ENCODE measurements at places on chromosomes 5 and 9.

DNA sequence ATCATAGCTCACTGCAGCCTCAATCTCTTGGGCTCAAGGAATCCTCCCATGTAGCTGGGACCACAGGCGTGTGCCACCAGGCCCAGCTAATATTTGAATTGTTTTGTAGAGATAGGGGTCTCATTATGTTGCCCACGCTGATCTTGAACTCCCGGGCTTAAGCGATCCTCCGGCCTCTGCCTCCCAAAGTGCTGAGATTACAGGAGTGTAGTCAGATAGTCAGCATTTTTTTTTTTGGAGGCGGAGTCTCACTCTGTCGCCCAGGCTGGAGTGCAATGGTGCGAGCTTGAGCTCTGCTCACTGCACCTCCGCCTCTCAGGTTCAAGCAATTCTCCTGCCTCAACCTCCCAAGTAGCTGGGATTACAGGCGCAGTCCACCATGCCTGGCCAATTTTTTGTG lies 1.6 kb upstream of the SAR1B start:
- DNase-seq = no peak

GRCh38 chr5:4036861-4037260 lies 441.2 kb downstream of the IRX1 start:
- no peak for DNase-seq

- DNase-seq = no peak
Observed at GRCh38 chr5:56712895-56713591, 102.3 kb upstream of the MAP3K1 start.

DNA sequence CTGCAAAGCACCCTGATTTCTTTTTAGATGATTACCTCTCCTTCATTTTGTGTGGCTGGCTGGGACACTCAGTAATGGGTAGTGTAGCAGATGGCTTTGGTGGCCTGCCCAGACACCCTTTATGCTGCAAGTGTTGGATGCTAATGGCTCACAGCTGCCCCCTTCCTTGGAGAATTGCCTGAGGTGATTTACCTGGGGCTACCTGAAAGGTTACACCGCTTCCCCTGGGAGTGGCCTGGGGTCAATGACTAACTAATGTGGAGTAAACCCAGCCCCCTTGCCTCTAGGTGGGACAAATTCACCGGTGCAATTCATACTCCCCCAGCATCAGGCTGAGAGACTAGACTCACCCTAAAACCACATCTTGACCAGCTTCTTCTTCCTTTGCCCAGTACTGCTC lies 23.5 kb upstream of the HAND1 start:
- DNase-seq = no peak

- no peak for DNase-seq
Observed at GRCh38 chr5:142659405-142659804, 26.5 kb downstream of the FGF1 start.

- DNase-seq = no peak
Observed at GRCh38 chr5:125272357-125272756, 525.9 kb upstream of the ZNF608 start.

GRCh38 chr5:83665631-83666030 lies 55.0 kb downstream of the HAPLN1 start:
- no peak for DNase-seq

DNA sequence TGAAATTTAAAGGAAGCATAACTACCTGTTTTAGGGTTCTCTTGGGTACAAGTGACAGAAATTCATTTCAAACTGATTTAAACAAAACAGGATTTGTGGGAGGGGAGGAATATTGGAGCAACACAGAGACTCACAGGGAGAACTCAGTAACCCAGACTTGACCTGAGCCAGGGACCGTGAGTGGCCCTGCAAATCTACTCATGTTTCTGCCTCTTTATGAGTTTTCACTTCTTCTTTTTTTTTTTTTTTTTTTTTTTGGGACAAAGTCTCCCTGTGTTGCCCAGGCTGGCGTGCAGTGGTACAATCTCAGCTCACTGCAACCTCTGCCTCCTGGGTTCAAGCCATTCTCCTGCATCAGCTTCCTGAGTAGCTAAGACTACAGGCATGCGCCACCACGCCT lies 405.6 kb upstream of the ZNF608 start:
- DNase-seq = no peak

DNA sequence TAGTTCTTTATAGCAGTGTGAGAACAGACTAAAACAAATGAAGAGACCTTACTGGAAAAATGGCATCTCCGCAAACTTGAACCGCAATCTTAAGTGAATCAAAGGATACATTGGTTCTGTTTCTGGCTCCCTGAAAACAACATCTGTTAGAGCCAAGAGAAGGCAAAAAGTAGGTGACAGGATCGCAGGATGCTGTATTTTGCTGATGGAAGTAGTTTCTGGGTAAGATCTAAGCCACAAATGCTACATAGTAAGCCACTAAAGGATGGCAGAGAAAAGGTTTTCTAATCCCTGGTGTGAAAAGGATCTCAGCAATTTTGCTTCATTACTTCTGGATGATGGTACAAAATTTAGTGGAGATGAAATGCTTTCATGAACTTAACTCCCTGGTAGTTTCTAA lies 63.3 kb upstream of the HTR4 start:
- no peak for DNase-seq

DNA sequence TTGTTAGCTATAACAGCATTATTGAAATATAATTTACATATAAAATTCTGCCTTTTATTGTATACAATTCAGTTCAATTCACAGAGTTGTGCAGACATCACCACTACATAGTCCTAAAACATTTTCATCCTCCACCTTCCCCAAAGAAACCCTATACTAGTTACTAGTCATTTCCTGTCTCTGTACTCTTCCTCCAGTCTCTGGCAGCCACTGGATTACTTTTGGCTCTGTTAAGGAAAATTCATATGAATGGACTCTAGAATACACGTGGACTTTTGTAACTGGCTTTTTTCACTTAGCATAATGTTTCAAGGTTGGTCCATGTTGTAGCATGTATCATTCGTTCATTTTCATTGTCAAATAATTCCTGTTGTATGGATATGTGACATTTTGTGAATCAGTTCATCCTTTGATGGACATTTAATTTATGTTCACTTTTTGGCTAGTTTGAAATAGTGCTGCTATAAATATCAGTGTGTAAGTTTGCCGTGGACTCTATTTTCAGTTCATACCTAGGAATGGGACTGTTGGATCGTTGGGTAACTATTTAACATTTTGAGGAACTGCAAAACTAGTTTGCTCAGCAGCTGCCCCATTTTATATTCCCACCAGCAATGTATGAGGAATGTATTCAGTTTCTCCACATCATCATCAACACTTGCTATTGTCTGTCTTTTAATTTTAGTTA lies 9.7 kb downstream of the ICE1 start:
- DNase-seq = no peak

GRCh38 chr5:161169776-161170175 lies 317.8 kb upstream of the ATP10B start:
- DNase-seq = no peak

DNA sequence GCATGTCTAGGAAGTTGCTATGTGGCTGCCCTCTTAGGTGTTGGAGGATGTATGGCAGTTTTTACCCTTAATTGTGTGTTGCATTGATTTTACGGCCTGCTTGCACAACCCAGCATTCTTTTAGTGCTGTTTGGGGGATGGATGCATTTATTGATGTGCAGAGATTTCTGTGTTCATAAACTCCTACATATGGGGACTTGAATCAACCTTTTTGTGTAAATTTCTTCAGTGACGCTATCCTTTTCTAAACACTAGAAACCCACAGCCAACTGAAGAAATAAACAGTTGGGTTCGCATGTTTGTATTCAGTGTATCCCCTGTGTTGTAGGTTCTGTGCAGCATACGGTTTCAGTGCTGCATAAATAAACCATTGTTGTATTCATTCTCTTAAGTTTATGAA lies 263.7 kb downstream of the RASEF start:
- DNase-seq = peak; percentile 2

GRCh38 chr9:81798606-81799005 lies 109.3 kb upstream of the TLE1 start:
- DNase-seq = no peak

DNA sequence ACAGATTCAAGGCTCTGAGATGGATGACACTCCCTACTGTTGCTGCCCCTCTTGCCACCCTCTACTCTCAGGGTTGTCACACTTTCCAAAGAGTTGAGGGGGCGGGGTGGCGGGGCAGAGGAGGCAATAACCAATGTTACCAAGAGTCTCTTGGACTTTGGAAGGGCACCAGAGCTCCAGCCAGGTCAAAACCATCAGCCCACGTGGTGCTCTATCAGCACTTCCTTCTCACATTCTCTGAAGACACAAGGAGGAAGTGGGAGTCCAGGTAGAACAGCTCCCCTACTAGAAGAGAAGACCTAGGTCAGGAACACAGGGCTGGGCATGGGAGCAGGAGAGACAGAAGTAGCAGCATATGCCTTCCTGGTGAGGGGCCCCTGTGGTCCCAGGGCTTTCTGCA lies 33.0 kb upstream of the PIK3R1 start:
- DNase-seq = no peak

DNA sequence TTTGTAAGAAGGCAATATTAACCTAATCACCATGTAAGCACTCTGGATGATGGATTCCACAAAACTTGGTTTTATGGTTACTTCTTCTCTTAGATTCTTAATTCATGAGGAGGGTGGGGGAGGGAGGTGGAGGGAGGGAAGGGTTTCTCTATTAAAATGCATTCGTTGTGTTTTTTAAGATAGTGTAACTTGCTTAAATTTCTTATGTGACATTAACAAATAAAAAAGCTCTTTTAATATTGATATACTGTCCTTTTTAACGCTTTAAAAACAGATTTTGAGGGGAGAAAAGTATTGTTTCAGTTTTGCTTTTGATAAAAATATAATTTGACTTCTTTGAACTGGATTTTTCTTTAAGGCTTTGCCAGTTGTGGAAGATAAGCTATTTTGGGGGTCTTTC lies 59.8 kb downstream of the LMNB1 start:
- DNase-seq = no peak

- no peak for DNase-seq
Observed at GRCh38 chr5:55900068-55900467, 48.9 kb downstream of the IL31RA start.

- no peak for DNase-seq
Observed at GRCh38 chr5:31939151-31939550, 235.0 kb downstream of the GOLPH3 start.

DNA sequence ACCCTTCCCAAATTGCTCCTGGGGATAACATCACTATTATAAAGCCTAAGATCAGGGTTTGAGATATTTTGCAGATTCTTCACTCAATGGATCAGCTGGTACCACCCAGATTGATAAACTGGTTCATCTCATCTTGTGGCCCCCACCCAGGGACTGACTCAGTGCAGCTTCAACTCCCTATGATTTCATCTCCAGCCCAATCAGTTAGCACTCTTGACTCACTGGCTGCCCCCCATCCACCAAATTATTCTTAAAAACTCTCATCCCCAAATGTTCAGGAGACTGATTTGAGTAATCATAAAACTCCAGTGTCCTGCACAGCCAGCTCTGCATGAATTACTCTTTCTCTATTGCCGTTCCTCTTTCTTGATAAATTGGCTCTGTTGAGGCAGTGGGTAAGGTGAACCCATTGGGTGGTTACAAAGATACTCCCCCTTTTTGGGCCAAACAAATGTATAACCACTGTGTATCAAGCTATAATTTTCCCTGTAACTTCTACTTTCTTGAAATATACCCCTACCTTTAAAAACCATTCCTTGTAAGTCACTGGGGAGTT lies 263.3 kb upstream of the IL12B start:
- no peak for DNase-seq

- DNase-seq = no peak
Observed at GRCh38 chr5:6194906-6195612, 183.3 kb downstream of the MED10 start.

- no peak for DNase-seq
Observed at GRCh38 chr9:10036095-10036494, 576.7 kb downstream of the PTPRD start.

GRCh38 chr9:28951945-28952344 lies 1378.7 kb upstream of the C9orf72 start:
- no peak for DNase-seq

DNA sequence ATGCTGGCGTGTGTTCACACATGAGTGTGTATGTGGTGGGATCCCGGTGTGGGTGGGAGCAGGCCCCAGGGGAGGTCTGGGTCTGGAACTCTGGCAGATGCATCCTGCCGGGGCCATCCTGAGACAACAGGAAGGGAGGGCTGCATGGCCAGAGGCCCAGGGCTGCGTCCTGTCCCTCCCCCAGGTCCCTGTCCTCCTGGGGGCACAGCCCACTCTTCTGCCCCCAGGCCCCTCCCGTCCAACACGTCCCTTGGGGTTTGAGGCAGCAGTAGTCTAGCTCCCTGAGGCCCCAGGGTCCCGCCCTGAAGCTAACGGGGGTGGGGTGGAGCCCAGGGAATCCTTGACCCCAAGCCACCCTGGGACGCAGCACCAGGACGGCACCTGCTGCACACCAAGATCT lies 16.6 kb downstream of the FLT4 start:
- no peak for DNase-seq

DNA sequence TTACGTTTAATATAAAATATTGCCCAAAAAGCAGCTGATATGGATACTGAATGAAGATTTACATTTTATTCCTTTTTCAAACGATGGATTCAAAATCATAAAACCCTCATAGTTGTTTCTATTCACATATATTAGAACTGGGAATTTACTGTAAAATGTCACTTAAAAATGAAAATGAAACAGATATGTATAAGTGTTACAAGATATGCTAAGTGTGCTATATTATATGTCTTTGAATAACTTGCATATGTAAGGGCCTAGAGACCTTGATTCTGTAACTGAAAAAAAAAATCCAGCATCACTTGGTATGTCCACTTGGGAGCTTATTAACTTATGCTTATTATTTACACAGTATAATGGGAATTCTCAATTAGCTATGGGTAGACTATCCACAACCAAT lies 43.2 kb downstream of the RFX3 start:
- no peak for DNase-seq

- no peak for DNase-seq
Observed at GRCh38 chr5:155049569-155050383, 36.2 kb downstream of the KIF4B start.

- no peak for DNase-seq
Observed at GRCh38 chr5:141908796-141909195, 14.9 kb upstream of the DELE1 start.

- no peak for DNase-seq
Observed at GRCh38 chr5:60445921-60446320, 254.0 kb downstream of the DEPDC1B start.

DNA sequence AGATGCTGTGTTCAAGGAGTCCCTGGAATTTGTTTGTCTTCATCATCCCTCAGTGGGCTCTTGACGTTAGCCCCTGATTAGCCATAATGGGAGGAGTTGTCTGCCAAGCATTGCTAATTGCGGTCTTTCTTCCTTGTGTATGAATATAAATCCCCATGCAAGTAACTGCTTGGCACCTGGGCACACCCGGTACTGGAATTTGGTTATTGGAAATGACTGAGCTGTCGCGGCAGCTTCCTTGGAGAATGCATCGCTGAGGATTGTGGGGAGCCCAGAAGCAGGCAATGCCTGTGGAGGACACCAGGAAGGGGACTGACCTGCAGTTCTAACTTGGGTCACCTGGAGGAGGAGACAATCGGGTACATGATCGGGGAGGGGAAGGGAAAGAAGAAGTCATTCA lies 53.3 kb upstream of the CTSL start:
- DNase-seq = no peak

DNA sequence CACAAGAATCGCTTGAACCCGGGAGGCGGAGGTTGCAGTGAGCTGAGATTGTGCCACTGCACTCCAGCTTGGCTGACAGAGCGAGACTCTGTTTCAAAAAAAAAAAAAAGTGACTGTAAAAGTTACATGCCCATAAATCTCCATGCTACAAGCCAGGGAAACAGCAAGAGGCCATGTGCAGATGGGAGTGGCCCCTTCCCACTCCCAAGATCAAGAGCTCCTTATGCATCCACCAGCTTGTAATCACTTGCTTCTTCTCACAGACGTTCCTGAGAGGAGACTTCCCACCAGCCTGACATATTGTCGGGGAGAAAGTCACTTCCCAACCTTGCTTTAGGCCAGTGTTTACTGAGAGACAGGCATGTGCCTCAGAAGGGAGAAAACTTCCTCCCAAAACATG lies 45.6 kb upstream of the N4BP3 start:
- DNase-seq = no peak
